Activated CD4-positive, alpha-beta T cell treated with anti-CD3 and anti-CD28 coated beads, Interleukin-2, amount 50 U/mL, for 4 hours (primary cell): ENCODE measurements at places on chromosomes 7 and 10.

DNA sequence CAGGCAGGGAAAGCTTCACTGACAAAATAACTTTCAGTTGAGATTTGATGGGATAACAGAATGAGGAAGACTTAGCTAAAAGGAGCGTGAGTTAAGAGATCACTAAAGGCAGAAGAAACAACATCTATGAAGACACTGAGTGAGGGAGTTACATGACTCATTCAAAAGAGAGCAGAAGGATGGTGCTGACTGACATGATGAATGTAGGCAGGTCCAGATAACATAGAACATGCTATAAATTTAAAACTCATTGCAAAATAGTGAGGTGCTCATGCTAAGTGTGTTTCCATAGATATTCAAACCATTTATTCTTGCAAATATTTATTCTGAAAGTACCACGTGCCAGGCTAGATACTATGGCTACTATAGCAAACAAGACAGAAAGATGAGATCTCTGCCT, 116.4 kb upstream of the DGKB start:
- DNase-seq: no peak

- DNase-seq: no peak
Measured at GRCh38 chr10:61733358-61733940, 70.7 kb downstream of the CABCOCO1 start.

DNA sequence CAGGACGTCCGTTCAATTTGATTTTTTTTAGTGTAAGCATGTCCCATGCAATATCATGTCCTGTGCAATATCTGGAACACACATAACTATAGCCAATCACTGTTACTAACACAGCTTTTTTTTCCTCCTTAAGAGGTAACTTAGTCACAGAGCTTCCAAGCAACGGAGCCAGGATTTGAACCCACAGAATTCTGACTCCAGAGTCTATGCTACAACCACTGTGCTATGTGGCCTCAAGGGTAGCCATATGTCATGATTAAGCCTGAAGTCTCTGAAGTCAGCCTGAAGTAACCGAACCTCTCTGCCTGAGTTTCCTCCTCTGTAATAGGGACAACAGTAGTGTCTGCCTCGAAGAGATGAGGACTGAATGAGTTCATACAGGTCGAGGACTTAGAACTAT, 42.2 kb upstream of the TCF7L2 start:
- no peak for DNase-seq

- DNase-seq: no peak
Measured at GRCh38 chr10:51063659-51064535, 10.4 kb upstream of the PRKG1 start.

DNA sequence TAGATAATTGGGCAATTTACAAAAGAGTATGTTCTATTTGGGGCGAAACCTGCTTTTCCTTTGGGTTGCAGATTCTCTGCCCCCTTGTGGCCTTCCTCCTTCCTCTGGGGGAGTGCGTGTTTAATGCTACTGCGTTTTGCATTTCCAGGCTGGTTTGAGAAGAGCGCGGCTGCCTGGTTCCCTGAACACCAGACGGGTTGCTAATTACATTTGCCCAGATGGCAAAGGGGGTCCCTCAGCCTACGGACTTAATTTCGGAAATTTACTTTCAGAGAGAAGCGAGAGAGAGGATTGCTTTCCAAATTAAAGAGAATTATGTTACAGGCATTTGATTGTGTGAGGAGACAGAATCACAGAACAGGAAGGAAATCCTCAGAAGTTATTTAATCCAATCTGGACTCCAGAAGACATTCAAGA, 91.9 kb upstream of the JAZF1 start:
- DNase-seq: peak; percentile 21

DNA sequence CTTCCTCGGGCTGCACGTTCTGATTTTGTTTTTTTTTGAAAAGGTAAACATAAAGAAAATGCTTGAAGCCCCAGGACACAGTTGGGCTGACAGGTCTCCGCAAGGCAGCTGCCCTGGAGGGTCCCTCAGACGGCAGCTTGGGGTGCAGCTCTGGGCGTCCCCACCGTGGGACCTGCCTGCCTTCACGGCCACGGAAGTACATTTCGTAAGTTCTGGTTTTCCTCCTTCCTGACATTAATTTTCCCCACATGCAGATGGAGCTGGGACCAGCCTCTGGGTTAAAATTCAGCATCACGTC, 491.0 kb downstream of the DNAJB6 start:
- no peak for DNase-seq
